ENCODE measurements at places on chromosomes 16 and 17.
A peak's percentile ranks its signal among the peaks of the same experiment; 100 is the strongest.

GRCh38 chr16:17219991-17220390 is 250.8 kb downstream of the XYLT1 start:
- no peak for DNase-seq

GRCh38 chr16:10564591-10564990 is 15.8 kb downstream of the EMP2 start:
- no peak for DNase-seq

DNA sequence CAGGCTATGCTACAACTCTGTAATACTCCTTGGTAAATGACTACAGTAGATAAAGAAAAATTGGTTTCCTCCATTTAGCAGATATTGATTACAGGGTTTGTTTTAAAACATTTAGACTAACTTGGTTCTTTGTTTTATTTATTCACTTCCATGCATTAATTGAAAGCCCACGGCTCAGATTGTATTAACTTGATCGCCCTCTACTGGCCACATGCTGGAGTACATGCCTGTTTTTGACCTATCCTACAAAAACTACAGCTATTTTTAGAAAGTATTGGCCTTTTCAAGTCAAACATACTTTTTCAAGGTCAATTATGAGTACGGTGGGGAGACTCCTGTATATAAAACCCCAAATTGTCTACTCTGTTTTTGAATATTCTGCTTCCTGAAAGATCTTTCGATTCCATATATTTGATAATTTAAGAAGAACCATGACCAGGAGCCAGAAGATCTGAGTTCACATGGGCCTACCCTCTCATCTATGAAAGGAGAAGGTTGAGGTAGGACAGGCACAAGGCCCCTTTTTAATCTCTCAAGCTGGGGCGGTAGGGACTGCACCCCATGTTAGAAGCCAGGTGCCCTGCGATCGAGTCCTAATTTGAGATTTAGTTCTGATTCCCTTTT is 51.8 kb downstream of the CA10 start:
- DNase-seq, result peak; percentile 36

DNA sequence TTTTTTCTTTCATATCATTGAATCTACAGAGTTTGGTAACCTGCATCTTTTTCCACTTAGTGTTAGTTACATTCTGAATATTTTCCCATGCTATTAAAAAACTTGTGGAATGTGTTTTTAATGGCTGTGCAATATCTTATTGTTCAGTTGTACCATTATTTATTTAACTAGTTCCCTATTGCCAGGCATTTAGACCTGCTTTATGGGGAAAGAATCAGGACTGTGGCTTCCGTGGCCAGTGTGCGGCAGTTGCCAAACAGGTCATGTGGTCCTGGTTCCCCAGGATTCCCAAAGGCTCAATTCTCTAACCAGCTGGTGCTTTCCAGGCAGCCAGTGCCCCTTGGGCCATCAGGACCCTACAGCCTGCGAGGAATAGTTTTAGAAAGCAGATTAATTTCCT is 30.8 kb downstream of the NDEL1 start:
- DNase-seq, result no peak

DNA sequence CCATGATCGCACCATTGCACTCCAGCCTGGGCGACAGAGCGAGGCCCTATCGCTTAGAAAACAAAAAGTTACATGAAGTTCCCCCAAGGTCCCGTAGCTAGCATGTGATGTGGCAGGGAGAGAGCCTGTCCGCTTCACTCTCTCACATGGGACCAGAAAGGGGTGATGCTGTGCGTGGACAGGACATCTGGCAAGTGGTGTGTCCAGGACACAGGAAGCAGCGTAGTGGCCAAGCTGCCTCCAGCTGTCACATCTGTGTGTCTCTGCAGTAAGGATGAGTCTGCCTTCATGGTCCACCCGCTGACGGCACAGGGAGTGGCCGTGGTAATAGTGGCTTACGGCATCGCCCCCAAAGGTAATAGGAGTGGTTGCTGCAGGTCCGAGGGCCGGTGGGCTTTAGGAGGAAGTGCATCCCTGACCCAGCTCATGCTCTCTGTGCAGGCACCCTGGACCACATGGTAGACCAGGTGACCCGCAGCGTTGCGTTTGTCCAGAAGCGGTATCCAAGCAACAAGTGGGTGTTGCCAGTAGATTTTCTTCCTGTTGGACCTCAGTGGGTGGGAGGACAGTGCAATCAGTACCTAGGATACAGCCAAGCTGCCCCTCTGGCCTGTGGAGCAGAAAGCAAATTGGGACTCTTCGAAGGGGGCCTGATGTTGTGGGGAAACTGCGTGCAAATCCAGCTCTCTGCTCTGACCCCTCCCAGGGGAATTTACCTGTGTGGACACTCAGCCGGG is 9.5 kb upstream of the BIRC5 start:
- DNase-seq, result no peak

DNA sequence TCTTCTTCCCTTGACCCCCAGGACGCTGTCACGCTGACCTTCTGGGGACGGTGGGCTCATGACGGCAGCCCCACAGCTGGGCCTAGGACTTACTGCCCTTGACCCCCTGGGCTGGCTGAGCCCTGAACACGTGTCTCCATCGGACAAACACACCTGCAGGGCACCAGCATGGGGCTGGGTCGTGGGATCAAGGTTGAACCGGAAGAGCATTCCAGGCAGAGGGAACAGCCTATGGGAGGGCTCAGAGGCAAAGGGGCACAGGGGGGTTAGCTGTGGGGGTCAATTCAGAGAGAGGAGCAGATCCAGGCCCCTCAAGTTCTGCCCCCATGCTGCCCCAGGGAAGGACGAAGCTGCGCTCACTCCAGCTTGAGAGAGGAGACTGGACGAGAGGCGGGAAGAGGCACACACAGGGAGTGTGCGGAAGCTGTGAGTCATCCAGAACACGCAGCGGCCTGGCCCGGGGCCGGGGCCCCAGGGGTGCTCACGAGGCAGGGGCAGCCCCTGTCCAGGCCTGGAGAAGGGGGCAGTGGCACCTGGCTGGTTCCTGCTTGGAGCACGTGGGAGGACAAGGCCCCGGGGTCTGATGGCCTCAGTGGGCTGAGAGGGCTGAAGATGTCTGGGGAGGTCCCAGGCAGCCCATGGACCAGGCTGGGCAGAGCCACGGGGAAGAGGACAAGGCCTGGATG is 9.9 kb downstream of the SSTR5 start:
- DNase-seq, result no peak

DNA sequence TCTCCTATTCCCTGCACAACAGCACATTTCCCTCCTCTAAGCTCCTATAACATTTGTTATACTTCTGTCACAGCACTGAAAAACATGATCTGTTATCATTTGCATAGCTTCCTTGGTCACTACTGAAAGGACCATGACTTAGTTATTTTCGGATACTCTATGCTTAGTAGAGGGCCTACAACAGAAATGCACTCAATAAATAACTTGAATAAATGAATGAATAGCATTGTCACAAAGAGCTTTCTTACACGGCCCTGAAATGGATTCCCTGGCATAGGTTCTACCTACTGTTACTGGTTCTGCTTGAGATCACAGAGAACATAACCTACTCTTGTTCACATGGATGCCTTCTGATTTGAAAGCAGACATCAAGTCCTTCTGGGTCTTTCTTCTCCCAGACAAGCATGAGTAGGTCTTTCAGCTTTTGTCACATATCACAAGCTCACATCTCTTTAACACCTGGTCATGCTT is 41.6 kb downstream of the MYO1D start:
- peak; percentile 25 for DNase-seq

DNA sequence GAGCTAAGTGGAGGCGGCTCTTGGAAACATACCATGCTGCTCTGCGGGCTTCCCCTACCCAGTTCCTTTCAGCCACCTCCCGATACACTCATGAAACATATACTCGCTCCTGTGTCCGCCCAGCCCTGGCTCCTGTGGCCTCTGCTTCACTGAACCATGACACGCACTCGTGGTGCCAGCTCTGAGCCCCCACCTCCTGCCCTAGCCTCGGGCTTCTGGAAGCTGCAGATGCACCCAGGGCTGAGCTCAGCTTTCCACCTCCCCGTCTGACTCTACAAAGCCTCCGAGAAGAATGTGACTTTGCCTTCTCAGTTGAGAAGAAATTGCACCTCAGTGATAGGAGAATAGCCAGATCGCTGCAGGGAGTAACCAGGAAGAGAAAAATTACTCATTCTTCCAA is 11.0 kb downstream of the CALB2 start:
- DNase-seq, result no peak

DNA sequence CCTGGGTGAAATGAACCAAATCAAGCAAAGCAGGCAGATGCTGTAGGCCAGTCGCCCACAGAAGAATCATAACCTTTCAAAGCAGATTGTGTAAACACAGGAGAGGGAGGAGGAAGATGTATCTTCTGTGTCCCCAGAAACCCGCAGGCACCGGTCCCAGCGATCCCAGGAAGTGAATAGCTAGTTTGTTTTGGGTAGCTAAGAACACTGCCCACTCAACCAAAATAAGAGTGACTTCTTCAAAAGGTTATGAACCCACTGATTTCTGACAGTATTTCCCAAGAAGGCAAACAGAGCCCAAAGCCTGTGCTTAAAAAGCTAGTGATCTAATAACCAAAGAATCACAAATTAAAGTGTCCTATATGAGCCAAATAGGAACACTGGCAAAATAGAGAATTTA is 67.8 kb downstream of the GRIN2A start:
- DNase-seq, result no peak

DNA sequence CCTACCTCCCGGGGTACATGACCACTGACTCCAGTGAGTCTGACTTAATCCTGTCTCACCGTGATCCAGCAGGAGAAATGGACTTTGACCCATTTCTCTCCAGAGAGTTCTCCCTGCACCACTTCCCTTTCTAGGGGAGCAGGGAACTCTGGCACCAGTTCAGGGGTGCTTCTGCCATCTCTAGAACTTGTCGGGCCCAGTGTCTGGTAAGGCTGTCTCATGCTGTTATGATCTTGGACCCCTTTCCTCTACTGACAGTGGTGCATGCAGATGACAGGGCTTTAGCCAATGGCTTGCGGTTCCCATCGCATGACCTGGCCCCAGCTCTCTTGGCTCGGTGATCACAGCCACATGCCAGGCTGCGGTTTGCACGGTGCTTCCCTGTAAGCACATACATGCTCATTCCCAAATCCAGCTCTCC is 62.0 kb downstream of the SLC39A11 start:
- no peak for DNase-seq

- DNase-seq, result no peak
Measured at GRCh38 chr16:69378760-69379159, 7.0 kb downstream of the TERF2 start.

GRCh38 chr16:49599281-49599680 is 225.7 kb downstream of the C16orf78 start:
- DNase-seq, result no peak

DNA sequence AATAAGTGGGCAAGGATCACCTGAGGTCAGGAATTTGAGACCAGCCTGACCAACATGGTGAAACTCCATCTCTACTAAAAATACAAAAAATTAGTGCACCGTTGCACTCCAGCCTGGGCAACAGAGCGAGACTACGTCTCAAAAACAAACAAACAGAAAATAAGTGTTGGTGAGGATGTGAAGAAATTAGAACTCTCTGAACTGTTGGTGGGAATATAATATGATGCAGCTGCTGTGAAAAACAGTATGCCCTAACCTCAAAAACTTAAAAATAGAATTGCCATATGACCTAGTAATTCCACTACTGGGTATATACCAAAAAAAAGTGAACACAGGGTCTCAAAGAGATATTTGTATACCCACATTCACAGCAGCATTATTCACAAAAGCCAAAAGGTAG is 26.1 kb downstream of the GLG1 start:
- DNase-seq, result no peak

GRCh38 chr17:33952425-33952824 is 302.7 kb upstream of the CCL2 start:
- DNase-seq, result no peak

- DNase-seq, result no peak
Measured at GRCh38 chr17:8697323-8697741, 47.3 kb downstream of the CCDC42 start.

- no peak for DNase-seq
Measured at GRCh38 chr16:24286741-24287405, 30.7 kb downstream of the CACNG3 start.

- no peak for DNase-seq
Measured at GRCh38 chr17:37714897-37715296, 30.0 kb downstream of the HNF1B start.

- DNase-seq, result no peak
Measured at GRCh38 chr16:17776888-17777287, 306.1 kb upstream of the XYLT1 start.

- no peak for DNase-seq
Measured at GRCh38 chr16:84598360-84598759, 19.5 kb downstream of the COTL1 start.

DNA sequence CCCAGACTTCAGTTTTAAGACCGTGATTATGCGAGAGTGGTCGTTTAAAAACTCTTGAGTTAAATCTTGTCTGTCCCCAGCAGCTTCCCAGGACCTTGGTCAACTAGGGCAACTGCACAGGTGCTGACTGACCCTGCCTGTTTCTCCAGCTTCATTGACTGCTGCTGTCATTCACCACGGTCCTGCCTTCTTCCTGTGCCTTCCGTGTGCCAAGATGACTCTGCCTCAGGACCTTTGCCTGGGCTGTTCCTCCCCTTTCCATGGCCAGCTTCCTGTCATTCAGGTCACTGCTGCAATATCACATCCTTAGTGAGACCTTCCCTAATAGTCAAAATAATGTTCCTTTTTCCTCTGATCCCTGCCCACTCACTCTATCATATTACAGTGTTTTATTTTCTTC is 3.9 kb downstream of the KIAA0513 start:
- DNase-seq, result no peak

GRCh38 chr17:17793378-17794214 is 43.2 kb downstream of the SREBF1 start:
- DNase-seq, result no peak

DNA sequence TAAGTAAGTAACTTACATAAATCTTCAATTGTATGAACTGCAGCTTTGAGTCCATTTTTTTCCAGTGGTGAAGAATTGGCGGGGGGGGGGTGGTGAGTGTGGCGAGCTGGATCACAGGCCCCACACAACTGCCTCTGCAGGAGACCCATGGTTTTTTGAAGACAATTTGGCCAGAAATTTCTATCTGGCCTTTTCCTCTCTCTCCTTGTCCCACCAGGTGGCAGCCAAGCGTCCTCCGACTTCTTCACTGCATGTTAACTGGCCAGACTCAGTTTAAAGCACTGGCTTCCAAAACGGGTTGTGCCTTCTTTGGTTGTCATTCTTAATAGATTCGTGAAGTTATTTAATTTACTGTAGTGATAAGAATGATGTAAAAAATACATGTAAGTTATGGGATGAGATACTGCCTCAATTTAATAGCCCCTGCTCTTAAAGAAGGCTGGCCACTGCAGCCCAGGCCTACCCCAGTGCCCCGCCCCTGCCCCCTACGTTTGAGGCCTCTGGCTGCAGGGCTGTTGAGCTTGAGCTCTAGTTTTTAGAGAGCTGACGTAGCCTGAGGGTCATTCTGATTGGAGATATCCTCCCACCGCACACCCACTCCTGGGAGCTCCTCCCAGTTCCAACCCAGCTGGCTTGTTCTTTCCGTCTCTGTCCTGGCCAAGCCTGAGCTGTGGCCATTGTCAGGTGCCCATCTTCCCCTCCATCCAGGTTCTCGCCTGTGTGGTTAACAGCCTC is 36.4 kb downstream of the AKAP1 start:
- no peak for DNase-seq

- no peak for DNase-seq
Measured at GRCh38 chr16:9296271-9296590, 204.8 kb downstream of the HAPSTR1 start.

GRCh38 chr17:39923836-39924690 is 3.3 kb downstream of the ORMDL3 start:
- no peak for DNase-seq
